ENCODE measurements at places on chromosomes 11 and 22. TPM values are rescaled to one million over a fixed set of nuclear protein-coding genes. Genes with fewer than 3 reads are reported as not detected.

DNA sequence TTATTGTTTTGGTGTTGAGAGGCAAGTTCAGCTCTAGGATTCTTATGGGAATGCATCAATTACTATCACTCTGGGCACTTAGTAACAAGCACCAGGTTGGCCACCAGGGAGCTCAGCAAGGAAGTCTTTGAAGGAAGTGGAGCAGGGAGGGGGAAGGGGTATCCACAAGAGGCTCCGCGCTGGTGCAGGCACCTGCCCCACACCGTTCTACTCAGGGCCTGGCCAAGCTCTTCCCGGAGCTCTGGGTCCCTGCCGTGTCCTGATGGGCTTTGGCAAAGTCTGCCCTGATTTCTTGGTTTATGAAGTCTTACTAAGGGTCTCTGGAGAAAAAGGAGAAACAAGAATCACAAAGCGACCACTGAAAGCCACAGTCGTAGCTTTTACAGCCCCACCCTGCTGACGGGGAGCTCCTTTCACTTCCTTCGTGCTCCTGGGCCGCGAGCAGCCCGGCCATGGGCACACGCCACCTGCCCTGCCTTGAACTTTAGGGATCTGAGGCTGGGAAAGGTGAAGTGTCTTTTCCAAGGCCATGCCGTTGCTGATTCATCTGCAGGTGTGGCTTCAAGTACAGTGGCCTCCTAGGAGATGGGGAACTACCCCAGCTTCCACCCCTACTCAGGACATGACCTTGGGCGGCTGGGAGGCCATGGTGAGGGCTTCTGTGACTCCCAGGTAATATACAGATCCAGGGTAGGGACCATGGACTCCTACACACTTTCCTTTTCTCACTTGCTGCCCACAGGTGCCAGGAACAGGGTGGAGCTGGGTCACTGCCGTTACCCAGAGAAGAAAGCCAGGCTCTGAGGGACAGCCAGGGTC, 15.9 kb upstream of the LRRC32 start:
- DNase-seq, result no peak

- DNase-seq, result peak; percentile 11
Measured at GRCh38 chr11:108713076-108713790, 48.4 kb downstream of the DDX10 start.

- DNase-seq, result peak; percentile 87
Measured at GRCh38 chr11:46315033-46315738, 32.1 kb upstream of the DGKZ start.

DNA sequence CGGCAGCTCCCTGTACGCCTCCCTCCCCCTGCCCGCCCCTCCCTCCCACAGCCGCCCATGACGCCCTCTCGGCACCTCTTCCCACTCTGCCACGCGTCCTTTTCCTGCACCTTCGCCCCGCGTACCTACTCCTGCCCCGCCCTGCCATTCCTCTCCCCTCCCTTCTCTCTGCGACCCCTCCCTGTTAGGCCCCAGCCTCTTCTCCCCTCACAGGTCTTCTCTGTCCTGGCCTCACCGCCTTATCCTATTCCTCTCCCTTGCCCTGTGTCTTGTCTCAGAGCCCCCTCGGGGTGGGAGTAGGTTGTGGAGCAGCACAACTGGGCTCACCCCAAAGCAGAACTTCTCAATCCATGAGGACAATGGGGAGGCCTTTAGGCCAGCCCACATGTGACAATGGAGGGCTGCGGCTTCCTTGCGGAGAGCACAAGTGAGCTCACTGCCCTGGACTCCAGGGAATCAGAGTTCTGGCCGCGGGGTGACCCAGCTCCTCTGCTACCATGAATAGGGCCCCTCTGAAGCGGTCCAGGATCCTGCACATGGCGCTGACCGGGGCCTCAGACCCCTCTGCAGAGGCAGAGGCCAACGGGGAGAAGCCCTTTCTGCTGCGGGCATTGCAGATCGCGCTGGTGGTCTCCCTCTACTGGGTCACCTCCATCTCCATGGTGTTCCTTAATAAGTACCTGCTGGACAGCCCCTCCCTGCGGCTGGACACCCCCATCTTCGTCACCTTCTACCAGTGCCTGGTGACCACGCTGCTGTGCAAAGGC, 539 bp downstream of the SLC35C1 start:
- DNase-seq, result peak; percentile 74

GRCh38 chr11:110297076-110297725, 787 bp upstream of the RDX start:
- peak; percentile 35 for DNase-seq

The HPX gene
- 0.19 TPM for total RNA-seq

The PARVA gene
- 25.5 TPM for total RNA-seq

DNA sequence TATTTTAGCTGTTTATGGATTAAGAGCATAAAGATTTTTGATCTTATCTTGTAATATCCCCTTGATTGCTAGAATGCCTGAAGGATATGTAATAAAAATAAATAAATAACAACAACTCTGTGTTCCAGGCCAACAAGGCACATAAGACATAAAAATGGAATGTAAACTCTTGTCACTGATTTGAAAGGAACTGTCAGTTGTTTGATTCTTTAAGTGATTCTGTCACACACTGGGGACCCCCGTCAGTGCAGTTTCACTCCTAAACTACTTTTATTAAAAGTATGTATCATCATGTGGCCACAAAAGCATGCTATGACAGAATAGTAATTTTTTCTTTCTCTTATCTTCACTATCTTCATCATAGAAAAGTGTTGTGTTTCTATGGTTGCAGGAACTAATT, 572.4 kb downstream of the CNTN5 start:
- no peak for DNase-seq

GRCh38 chr11:117834838-117835443, 10.4 kb upstream of the FXYD2 start:
- no peak for DNase-seq

The PRAME gene
- total RNA-seq, result not detected

- DNase-seq, result peak; percentile 76
Measured at GRCh38 chr11:123841174-123841573, 35.0 kb upstream of the OR6M1 start.

GRCh38 chr11:4704054-4704789, at the start of gene MMP26:
Gene MMP26, plus strand, starts transcription at chr11:4704784.
- DNase-seq, result no peak

DNA sequence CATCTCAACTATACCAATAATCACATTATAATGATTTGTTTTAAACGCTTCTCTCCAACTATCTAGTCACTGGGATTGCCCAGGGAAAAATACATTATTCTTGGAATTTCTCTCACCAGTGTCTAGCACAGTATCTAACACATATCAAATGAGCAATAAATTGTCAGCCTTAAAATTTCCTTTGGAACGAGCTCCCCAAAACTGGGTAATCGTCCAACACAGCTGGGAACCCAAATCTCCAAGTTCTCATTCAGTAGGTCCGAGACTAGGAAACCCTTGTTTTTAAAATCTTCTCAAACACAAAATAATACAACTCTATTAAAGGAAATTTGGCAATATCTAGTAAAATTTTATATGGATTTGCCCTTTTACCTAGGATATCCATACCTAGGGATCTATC, 327.8 kb upstream of the ARHGAP42 start:
- DNase-seq, result no peak

The NXPE2 gene
- total RNA-seq, result not detected

- peak; percentile 42 for DNase-seq
Measured at GRCh38 chr11:69912911-69913451, 93.8 kb upstream of the FGF3 start.

GRCh38 chr11:115169251-115169650, 335.0 kb downstream of the CADM1 start:
- DNase-seq, result no peak

DNA sequence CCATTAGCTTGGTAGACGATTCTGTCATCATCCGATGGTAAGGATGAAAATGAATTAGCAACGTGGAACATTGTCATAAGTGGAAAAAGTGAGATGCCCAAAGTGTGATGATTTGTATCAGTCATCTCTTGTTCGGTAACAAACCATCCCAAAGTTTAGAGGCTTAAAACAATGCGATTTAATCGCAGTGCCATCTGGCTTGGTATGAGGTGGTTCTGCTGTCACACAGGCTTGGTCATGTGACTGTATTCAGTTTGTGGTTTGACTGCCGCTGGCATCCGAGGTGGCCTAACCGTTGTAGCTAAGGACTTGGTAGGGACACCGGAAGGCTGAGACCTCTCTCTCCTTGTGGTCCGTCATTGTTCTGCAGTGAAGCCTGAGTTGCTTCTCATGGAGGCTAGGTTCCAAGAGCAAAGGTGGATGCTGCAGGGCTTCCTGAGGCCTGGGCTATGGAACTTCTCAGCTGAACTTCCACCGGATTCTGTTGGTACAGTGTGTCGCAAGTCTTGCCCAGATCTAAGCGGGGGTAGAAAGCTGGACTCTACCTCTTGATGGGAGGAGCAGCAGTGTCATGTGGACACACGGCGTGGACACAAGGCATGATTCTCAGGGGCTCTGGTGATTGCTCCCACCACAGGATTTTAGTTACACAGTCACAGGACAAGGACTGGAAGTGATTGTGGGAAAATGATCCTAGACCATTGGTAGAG, 36.3 kb downstream of the BCR start:
- peak; percentile 68 for DNase-seq

GRCh38 chr11:78497293-78497692, 77.4 kb downstream of the NARS2 start:
- DNase-seq, result no peak

- no peak for DNase-seq
Measured at GRCh38 chr11:126438272-126438671, 82.8 kb downstream of the ST3GAL4 start.

DNA sequence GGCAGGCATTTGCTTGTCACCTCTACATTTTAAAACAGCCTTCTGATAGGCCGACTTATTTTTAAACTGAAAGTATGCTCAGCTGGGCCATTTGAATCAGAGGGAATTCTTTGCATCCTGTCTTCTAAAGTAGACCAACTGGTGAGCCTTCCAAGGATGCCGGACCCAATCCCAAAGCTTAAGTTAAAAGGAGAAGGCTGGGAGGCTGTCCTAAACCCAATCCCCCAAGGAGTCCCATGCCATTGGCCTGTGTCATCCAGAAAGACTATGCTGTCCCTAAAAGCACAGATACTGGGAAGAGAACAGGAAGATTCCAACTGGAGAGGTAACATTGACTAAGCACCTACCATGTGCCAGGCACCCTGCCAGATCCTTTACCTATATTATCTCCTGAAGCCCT, 18.0 kb downstream of the TENM4 start:
- no peak for DNase-seq

The OR4X1 gene
- total RNA-seq, result not detected

The ST13 gene
- total RNA-seq, result 241 TPM

DNA sequence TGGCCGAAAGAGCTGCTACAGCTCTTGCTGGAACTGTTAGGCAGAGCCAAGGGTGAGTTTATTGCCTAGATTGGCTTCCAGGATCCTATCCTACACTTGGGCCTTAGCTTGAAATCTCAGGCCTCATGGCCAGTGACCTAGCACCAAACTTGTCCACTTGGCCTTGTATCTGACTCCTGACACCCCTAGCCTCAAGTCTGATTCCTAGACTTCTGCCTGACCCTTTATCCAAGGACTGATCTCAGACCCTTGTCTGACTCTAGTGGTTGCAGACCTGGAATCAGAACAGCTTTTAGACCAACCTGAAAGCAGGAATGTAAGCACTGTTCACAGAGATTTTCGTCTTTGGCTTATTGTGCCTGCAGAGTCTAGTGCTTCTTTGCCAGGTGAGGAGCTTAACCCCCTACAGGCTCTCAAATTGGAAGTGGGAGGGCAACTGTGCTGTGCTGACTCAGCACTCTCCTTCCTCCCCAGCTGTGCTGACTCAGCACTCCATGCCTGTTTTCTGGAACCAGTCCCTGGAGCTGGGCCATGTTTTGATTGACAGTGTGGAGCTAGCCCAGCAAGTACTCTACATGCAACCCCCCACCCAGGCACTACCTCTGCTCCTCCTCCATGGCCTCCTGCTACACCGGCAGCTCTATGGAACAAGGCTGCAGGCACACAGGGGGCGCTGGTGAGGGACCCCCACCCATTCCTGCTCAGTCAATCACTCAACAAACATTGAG, 35.1 kb downstream of the RRP8 start:
- DNase-seq, result peak; percentile 75

GRCh38 chr11:110069158-110069737, 23.9 kb upstream of the ZC3H12C start:
- DNase-seq, result peak; percentile 99

GRCh38 chr11:119468511-119468910, 45.5 kb upstream of the THY1 start:
- no peak for DNase-seq

- no peak for DNase-seq
Measured at GRCh38 chr22:23583836-23584235, 3.7 kb upstream of the IGLL1 start.

- DNase-seq, result peak; percentile 89
Measured at GRCh38 chr22:20156611-20157429, 6.0 kb upstream of the CCDC188 start.

The ZC3H7B gene
- total RNA-seq, result 68.4 TPM

- DNase-seq, result peak; percentile 57
Measured at GRCh38 chr11:74710281-74710938, 20.8 kb downstream of the CHRDL2 start.

The APOL5 gene
- total RNA-seq, result not detected

DNA sequence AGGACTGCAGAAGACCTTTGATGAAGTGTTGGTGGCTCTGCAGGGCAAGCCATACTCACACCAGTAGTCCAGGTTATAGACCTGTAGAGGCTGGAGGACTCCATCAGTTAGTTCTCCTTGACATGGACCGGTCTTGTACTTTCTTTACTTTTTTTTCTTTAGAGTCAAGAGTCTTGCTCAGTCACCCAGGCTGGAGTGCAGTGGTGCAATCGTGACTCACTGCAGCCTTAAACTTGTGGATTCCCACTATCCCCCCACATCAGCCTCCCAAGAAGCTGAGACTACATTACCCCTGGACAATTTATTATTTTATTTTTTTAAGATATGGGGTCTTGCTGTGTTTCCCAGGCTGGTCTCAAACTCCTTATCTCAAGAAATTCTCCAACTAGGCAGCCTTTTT, 49.6 kb upstream of the E2F8 start:
- DNase-seq, result no peak

DNA sequence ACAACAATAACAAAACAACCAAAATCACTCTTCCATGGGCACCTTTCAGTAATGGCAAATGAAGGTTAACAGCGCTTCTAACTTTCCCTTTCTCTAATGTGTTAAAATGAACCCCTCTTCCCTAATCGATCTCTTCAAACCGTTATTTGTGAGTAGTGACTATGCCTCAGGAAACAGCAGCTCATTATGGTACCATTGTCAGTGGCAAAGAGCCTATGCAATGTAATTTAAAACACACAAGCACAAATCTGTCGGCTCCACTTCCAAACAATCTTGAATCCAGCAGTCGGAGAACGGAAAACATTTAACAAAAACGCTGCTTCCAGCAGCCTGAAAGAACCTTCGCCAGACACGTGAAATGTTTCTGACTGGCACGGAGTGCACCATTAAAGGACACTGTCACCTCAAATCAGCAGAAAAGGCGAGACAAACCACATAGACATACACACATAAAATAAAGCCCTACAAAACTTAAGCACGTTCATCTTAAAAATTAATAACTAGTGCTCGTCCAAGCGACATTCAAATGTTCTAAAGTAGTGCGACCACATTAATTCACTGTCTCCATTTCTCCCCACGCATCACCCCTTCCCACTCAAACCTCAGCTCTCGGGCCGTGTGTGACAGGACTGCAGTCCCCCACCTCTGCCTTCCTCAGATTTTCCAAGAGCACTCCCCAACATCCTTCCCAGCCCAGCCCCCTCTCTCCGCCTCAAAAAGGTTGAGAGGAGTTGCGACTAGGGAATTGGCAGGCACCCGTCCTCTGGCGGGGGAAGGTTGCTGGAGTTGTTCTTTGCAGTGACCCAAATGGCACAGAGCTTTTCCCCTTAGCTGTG, 748 bp downstream of the RAB30 start:
- peak; percentile 50 for DNase-seq

The KRTAP5-11 gene
- not detected for total RNA-seq
